ENCODE measurements at places on chromosomes 11 and 22.
A peak's percentile ranks its signal among the peaks of the same experiment; 100 is the strongest.

GRCh38 chr22:25388866-25389540 lies 169.6 kb downstream of the CRYBB2 start:
- no peak for DNase-seq

DNA sequence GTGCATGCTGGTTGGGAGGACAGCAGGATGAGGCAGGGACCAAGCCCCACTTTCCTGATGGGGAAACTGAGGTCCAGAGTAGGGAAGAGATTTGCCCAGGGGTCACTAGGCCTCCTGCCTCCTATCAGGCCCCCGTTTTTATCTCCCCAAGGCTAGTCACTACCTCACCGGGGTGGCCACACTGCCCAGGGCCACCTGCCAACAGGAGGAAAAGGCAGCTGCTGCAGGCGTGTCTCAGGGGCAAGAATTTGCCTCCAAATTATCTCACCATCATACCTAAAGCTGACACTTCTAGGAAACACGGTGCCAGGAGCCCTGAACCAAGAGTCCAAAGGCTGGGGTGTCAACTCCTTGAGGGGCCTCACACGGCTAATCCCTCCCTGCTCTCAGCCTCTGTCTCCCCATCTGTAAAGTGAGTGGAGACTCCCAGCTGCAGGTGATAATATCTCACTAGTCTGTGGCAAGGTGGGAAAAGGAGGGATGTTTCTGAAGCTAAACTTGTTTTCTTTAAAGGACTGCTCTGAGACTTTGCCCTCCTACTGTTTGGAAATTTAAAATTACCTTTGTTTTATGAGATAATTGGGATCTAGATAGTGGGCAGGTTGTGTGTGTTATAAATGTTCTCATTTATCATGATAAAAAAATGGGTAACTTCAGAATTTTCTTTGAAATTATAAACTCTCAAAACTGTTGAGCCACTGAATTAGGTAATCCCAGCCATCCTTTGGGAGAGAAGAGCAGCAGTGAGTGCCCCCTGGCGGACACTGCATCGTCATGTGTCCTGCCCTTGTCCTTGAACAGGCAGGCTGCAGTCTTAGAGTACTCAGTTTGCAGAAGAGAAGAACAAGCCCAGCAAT lies 60.0 kb downstream of the MYO7A start:
- peak; percentile 93 for DNase-seq

DNA sequence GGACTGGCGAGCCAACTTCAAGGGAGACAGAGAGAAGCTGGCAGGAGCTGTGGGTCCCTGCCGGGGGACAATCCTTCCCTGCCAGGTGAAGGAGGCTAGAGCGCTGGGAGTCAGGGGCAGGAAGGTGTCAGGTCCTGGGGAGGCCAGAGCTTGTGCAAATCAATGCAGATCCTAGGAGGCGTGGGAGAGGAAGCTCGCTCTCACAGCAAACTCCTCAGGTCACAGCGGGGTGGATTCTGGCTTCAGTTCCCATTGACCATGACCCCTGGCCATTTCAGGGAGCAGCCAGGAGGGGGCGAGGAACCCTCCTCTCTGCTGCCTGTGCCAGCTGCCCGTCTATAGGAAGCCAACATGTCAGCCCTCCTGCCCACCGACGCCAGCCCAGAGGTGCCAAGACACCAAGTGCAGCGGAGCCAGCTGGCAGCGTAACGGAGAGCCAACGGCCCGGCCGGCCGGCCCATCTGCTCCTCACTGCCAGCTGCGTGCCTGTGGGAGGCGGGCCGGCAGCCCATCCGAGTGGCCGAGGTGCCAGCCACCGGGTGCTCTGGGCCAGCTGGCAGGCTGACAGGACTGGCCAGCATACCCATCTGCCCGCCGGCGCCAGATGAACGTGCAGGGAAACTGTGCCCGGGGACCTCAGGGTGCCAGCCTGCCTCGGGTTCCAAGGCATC lies 374.8 kb downstream of the MIAT start:
- DNase-seq, result peak; percentile 70

DNA sequence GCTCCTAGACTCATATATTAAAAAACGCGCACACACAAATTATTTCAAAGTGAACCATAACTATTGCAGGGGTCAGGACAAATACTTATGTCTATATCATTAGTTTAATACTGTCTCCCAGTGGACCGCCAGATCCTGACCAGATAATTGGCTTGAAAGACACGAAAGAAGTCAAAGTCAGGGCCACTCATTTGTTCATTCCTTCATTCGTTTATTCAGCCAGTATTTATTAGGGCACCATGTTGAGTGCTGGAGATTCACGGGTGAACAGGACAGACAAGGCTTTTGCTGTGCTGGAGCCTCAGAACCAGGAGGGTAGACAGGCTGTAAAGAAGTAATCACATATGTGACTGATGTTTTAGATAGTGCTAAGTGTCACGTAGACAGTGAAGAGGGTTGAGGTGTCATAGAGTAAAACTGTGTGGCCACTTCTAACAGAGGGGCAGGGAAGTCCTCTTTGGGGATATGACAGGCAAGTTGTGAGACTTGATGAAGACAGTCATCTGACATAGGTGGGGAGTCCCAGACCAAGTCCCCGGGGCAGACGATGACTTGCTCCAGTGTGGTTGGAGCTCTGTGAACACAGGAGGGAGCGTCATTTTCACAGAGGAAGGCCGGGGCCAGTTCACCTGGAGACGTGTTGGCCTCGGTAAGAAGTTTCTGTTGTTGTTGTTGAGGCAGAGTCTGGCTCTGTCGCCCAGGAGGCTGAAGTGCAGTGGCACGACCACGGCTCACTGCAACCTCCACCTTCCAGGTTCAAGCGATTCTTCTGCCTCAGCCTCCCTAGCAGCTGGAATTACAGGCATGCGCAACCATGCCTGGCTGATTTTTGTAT lies 25.9 kb downstream of the RBX1 start:
- no peak for DNase-seq

GRCh38 chr11:6556139-6556949 lies 47.1 kb downstream of the RRP8 start:
- no peak for DNase-seq
